ENCODE measurements at places on chromosomes 16 and 17. TPM values are rescaled to one million over a fixed set of nuclear protein-coding genes. Genes with fewer than 3 reads are reported as not detected.

- no peak for DNase-seq
Measured at GRCh38 chr16:23408823-23409298, 44.1 kb downstream of the COG7 start.

DNA sequence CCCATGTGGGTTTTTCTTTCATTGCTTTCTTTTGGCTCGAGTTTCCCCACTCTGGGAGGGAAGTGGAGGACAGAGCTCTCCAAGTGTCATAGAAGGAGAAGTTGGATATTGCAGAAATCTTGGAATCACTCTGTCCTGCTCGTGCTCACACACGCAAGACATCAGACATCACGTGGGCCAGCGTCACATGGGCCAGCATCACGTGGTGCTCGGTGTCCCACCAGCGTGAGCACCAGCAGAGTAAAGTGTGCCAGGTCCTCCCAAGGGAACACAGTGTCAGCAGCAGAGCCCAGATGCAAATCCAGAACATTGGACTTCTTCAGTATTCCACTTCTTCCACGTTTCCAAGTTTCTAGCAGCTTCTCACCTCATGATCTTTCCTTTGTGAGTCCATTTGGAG lies 327.0 kb downstream of the FOXL1 start:
- DNase-seq = no peak

GRCh38 chr17:35947156-35947585 lies 3.7 kb upstream of the LYZL6 start:
- DNase-seq = peak; percentile 56

DNA sequence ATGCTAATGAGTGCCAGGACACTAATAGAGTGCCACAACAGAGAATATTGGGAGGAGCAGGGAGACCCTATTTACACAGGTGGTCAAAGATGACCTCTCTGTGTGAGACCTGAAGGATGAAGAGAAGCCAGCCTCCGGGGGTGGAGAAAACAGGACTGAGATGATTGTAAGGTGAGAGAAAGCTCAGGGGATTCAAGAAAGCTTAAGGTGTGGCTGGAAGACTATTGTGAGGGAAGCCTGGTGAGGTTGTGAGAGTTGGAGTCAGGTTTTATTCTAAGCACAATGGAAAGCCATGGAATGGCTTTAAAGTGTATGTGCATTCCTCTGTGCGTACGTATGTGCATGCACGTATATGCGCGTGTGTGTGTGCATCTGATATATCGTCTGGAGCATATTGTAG lies 10.4 kb upstream of the MARCHF10 start:
- no peak for DNase-seq

DNA sequence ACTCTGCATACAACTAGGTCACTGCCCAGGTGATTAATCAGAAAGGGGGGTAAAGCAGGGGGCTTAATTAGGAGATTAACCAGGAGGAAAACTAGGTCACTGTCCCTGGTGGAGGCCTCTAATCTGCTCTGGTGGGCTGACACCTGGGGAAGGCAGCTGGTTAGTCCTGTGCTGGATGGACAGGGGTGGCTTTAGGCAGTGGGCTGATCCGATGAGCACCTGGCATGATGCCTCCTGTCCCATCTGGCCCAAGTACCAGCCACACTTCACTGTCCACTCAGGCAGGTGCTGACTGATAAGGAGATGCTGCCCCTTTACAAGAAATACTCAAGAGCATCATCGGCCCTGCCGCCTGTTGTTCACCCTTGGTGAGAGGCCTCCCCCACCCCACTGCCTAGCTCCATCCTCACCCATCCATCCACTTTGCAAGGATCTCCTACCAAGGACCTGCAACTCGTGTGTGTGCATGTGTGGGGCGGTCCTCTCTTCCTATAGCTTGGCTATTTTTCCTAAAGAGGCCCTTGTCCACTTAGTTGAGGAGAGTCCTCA lies 13.8 kb upstream of the RCVRN start:
- DNase-seq = no peak

- DNase-seq = no peak
Measured at GRCh38 chr16:52251495-52251894, 295.4 kb downstream of the TOX3 start.

DNA sequence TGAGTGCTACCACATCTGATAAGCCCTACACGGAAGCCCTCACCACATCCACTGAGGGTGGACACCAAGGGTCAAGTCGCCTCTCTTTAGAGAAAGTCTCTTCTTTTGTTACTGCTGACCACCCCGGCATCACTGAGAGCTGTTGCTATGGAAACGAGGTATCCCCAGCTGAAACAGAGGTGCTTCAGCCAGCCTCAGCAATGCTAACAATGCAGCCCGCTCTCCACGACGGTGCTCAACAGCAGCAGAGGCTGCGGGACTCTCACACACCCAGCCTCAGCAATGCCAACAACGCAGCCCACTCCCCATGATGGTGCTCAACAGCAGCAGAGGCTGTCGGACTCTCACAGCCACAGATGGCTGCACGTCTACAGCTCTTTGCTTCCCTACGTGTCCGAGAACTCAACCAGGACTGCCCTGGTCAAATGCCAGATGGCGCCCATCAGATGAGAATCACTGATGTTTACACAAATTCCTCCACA lies 41.4 kb downstream of the VPS53 start:
- no peak for DNase-seq

GRCh38 chr16:66948837-66949225 lies 12.2 kb upstream of the CES3 start:
- DNase-seq = no peak

DNA sequence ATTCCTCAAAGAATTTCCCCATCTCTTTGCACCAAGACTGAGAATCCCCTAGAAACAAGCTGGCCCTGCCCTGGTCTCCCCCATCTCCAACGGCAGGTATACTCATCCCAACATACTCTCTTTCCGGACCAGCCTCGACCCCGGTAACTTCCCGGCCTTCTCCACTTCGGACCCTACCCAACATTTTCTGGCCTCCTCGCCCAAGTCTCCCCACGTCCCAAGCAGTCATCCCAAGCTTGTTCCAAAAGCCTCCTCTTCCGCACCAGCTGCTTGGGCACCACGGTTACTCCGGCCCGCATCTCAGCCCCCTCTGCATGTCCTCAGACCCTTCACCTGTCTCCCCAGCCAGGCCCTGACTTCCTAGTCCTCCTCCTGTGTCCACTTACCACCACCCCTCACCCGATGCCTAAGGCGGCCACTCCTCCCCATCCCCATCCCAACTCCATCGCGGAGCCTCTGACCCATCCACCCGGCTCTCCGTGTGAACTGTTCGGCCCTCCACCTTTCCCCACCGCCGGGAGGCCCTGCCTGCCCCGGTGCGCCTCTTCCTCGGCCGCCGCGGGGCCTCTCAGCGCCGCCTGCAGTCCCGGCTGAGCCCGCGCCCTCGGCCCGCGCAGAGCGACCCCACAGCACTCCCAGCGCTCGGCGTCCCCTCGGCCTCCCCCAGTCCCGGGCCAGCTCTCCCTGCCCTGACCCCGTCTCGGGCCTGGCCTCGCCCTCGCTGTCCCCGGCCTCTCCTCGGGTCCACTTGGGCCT lies 994 bp downstream of the PITPNA start:
- no peak for DNase-seq

CACNG3 gene
- total RNA-seq = not detected

CCT6B gene
- total RNA-seq = 0.94 TPM

CCL16 gene
- total RNA-seq = not detected

PPY gene
- total RNA-seq = not detected

Data from NCI-H460 (cell line).